Ammon's horn (tissue), 1 donor: ENCODE measurements at places on chromosomes 2 and 18.

GRCh38 chr2:8441986-8442385 is 239.9 kb upstream of the ID2 start:
- DNase-seq: peak; percentile 68

- peak; percentile 41 for DNase-seq
Measured at GRCh38 chr2:232842689-232843088, 27.4 kb upstream of the SNORC start.

GRCh38 chr2:145748927-145749326 is 1229.0 kb upstream of the ZEB2 start:
- DNase-seq: no peak

DNA sequence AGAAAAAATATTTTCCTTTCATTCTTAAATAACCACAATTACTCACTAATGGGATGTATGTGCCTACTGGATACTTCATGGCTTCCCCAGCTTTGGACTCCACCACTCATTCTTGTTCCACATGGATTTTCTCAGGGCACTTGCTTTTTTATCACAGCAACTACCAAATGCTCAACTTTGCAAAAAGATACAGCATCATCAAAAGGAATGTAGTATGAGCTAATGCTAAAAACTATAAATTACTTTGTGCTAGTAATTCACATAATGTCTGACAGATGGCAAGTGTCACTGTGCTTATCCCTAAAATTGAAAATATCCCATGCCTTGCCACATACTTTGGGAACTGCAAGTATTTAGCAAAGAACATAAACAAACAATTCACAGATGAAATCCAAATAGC is 130.4 kb upstream of the ZFP36L2 start:
- no peak for DNase-seq

- no peak for DNase-seq
Measured at GRCh38 chr2:123609077-123609476, 416.0 kb upstream of the CNTNAP5 start.
